Caco-2 (cell line): ENCODE measurements at places on chromosomes 12 and 14.
A peak's percentile ranks its signal among the peaks of the same experiment; 100 is the strongest.

GRCh38 chr12:83224012-83224411 lies 537.3 kb downstream of the TMTC2 start:
- DNase-seq: no peak

DNA sequence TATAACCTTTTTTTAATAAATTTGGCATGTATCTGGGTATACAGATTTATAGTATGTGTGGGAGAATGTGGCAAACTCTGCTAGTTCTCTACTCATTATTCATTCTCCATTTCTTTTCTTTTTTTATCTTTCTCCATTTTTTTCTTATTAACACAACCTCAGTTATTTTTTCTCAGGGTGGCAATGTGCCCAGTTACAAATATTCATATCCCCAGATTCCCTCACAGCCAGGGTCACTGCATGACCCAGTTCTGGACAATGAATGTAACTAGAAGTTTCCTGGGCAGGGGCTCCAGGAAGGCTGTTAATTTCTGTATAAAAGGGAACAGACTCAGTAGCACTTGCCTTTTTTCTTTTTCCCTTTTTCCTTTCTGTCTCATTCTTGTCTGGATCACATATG lies 95.6 kb downstream of the VCPKMT start:
- no peak for DNase-seq

- no peak for DNase-seq
These were observed 13.9 kb upstream of the CLEC4E start for GRCh38 chr12:8554451-8555195.

DNA sequence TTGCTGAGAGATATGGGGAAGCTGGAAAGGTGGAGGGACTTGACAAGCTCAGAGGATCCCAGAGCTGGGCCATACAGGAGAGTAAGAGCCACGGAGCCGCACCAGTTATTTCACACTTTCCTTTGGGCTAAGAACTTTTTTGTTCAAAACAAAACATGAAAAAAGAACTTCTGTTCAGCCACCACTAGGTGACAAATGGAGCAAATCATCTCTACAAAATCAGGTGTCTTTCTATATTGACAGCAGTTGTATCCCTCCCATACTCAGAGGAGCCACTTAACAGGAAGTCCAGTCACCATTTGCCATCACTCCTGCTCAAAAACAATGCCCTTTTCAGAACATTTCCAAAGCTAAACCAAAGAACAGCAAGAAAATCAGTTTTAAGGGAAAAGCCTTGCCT lies 70.3 kb upstream of the DBX2 start:
- no peak for DNase-seq

GRCh38 chr14:87049950-87050349 lies 943.0 kb downstream of the GALC start:
- DNase-seq: peak; percentile 70

- no peak for DNase-seq
These were observed 97.2 kb upstream of the SFSWAP start for GRCh38 chr12:131613678-131614077.

- peak; percentile 60 for DNase-seq
These were observed 210.9 kb downstream of the MED13L start for GRCh38 chr12:116066381-116067230.

DNA sequence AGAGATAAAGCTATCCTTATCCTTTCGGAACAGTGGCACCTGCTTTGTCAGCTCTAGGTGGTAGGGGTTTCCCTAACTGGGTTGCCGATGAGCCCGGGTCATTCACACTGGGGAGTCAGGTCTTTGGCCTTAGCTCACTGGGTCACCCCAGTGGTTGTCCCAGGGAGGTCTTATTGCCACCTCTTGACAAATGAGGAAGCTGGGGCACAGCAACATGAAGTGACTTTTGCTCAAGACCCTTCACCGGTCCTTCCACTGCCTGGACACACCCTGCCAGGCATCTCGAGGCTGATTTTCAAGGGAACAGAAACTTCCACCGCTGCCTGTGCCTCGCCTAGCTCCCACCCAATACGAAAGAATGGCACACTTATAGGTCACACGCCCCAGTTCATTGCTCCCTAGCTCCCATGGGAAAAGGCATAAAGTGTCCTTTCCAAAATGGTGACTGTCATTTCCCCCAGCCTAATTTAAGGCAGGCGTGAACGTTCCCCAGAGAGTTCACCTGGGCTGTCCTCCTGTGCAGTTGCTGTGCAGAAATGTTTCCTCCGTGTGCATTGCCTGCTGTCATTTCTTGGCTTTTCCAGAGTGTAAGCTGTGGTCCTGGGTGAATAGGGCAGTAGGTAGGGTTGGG lies 156.1 kb upstream of the CCND2 start:
- DNase-seq: no peak
